Foreskin keratinocyte (primary cell): ENCODE measurements at places on chromosomes 3 and 15. TPM values are rescaled to one million over a fixed set of nuclear protein-coding genes. Genes with fewer than 3 reads are reported as not detected.

The LOXL1 gene
- polyA plus RNA-seq = 9.7 and 14.9 TPM in 2 replicates

The POPDC2 gene
- 0.39 and 0.40 TPM in 2 replicates for polyA plus RNA-seq

- DNase-seq = no peak
These were observed 211.4 kb downstream of the RPLP1 start for GRCh38 chr15:69663982-69664381.

- no peak for DNase-seq
These were observed 66.7 kb downstream of the FBXL22 start for GRCh38 chr15:63663906-63664305.

DNA sequence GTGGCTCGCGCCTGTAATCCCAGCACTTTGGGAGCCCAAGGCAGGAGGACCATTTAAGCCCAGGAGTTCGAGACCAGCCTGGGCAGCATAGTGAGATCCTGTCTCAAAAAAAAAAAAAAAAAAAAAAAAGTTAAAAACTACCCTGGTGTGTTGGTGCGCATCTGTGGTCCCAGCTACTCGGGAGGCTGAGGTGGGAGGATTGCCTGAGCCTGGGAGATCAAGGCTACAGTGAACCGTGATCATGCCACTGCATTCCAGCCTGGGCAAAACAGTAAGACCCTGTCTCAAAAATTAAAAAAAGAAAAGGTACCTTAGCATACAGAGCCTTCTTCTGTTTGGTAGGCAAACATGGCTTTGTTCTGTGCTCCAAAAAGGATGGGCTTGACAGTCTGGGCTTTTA, 57.5 kb downstream of the PTPRG start:
- DNase-seq = no peak

GRCh38 chr15:41486286-41486685, 7.4 kb upstream of the ITPKA start:
- no peak for DNase-seq
